ENCODE measurements at places on chromosomes 5 and 9.

DNA sequence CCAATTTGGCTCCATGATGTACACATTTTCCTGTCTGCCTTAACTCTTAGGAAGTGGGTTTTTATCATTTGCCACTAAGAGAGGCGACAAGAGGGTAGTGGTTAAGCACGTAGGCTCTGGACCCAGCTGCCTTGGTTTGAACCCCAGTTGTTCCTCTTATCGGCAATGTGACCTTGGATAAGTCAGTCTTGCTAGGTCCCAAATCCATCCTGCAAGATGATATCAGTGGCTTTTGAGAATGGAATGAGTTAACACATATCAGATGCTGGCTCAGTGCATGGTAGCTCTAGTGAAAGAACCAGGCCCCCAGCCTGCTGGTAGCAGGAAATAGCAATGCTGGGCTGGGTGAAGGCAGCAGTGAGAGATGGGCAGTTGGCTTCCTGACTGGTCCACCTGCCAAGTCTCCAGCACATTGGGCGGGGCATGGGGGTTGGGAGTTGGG, 72.5 kb downstream of the STK10 start:
- DNase-seq, result no peak

- DNase-seq, result no peak
Observed at GRCh38 chr5:17720071-17720470, 85.8 kb downstream of the TAF11L14 start.

- no peak for DNase-seq
Observed at GRCh38 chr9:105502276-105502675, 54.4 kb downstream of the FSD1L start.

DNA sequence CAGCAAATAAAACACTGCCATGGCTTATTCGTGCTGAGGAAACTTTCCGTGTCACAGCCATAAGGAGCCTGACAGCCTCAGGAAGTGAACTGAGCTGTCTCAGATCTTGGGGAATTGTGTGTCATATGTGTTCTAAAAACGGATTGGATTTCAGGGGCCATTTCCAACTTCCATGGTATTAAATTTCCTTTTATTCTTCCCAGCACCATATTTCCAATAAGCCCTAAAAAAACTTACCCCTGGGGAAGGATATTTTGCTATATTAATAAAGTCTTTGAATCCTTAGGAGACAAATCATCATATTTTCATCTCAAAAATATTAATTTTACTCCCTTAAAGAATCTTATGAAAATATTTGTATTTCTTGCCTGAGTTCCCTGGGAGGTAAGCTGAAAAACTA, 93.9 kb downstream of the LHFPL2 start:
- no peak for DNase-seq

GRCh38 chr9:81534138-81534875, 155.0 kb downstream of the TLE1 start:
- DNase-seq, result no peak

GRCh38 chr5:19044311-19044710, 943.7 kb downstream of the CDH18 start:
- no peak for DNase-seq

DNA sequence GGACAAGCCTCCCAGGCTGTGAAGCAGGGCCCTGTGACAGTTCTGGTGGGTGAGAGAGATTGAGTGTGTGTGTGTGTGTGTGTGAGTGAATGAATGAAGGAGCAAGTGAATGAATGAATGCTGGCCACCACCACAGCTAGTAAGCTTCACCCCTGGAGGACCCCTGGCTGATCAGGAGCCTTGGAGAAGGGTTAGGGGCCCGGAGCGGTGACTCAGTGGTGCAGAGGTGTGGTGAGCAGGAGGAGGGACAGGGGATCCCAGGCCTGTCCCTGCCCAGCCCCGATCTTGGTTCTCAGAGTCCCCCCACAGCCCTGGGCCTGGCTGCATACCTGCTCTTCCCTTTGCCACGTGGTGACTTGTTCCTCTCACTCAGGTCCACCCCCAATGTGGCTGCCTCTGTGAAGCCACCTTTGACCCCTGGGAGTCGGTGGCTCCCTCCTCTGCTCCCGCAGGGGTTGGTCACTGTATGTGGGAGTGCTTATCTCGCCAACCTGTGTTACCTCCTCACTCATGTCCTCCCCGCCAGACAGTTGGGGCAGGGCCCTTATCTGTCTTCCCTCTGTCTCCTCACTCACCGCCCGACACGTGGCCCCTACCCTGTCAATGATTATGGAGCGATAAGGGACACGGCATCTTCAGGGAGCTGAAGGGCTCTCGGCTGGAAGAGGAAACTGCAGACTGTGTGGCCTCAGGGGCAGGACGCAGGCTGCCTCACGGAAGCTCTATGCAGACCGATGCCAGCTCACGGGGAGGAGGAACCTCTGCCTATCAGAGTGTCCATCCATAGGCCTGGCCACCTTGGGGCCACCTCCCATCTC, 99.9 kb upstream of the PITX1 start:
- DNase-seq, result no peak

DNA sequence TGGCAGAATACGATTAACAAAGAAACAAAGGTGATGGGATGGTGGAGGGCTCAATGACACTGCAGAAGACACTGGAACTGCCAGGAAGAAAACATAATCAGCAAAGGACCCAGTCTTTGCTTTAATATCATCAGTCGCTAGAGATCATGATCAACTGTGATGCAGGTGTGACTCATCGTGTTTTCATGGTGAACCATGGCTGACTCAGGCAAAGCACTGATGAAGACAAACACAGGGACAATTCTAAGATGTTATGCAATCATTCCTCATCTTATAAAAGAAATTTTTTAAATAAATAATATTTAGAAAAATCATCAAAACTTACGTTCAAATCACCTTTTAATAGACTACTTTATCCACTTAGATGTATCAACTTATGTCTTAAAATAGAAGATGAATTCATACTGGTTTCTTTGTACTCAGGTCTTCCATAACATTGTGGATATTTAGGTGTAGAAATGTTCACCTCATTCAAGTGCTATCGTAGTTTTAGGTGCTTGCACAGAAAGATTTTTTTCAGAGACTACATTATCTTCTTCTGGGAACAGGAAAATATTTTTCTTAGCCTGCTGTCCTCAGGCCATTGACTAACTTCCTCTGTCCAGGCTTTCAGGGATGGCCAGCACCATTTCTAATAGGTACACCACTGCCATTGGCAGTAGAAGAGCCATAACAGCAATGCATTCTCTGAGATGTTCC, 673.4 kb upstream of the MEF2C start:
- no peak for DNase-seq
